ENCODE measurements at places on chromosomes 2 and 18. TPM values are rescaled to one million over a fixed set of nuclear protein-coding genes. Genes with fewer than 3 reads are reported as not detected.
A peak's percentile ranks its signal among the peaks of the same experiment; 100 is the strongest.

DNA sequence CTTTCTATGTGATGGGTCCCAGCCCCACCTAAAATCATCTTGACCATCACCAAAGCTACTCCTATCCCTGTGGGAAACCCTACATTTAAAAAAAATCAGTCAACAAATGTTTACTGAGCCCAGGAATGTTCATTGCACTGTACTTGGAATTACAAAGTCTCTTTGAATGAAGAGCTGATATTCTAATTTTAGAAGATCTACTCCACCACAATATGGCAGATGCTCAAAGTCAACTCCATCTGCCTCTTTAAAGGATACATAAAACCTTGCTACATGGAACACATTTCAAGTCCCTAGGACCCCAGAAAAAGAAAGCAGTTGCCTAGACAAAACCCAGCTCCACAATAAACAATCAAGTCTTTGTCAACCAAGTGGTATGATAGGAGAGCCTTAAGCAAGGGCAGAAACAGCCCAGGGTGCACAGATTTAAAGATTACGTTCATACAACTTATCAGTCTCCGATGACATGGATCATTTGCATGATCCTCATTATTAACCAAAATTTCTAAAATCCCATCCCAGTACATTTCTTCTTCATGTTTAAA is 234.3 kb upstream of the ACVR2A start:
- ATAC-seq: no peak

- ATAC-seq: no peak
Measured at GRCh38 chr2:204946892-204947291, 401.6 kb downstream of the PARD3B start.

DNA sequence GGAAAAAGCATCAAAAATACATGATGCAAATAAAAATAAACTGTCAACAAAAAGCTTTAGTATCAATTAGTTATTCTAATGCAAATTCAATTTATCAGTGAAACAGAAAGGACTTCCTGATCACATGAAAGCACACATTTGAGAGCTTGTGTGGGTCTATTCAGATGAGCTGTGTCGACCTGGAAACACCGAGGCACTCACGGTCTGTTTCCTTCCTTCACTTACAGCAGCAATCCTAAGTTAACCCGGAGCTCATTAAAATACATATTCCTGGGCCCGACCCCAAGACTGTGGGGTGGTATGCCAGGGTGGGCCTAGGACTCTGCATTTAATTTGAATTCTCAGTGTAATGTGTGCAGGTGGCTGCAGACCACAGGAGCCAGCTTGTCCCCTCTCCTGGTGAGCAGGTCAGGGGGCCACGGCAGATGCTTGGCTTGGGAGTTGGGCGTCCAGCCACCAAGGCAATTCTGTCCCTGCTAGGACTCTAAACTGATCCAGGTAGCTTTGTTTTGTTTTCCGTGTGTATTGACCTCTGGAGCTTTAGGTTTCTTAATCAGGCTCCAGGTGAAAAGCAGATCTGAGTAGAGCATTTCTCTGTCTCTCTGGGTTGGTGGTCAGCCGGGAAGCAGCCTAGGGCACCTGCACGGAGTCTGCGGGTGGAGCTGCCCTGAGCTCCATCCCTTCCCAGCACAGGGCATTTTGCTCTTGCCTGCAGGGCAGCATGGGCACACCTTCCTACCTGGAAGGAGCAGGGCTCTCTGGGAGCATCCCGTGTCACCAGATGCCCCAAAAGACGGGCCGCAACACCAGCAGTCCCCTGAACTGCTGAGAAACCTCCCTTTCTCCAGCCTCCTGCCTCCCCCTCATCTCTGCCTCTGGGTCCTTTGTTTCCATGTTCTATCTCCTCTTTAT is 9.0 kb downstream of the MBP start:
- no peak for ATAC-seq

GRCh38 chr2:98730053-98730706 is 752 bp downstream of the MGAT4A start:
- peak; percentile 59 for ATAC-seq

- ATAC-seq: no peak
Measured at GRCh38 chr2:162050513-162050961, 23.5 kb downstream of the DPP4 start.

- ATAC-seq: no peak
Measured at GRCh38 chr2:68558576-68558975, 84.8 kb upstream of the PROKR1 start.

DNA sequence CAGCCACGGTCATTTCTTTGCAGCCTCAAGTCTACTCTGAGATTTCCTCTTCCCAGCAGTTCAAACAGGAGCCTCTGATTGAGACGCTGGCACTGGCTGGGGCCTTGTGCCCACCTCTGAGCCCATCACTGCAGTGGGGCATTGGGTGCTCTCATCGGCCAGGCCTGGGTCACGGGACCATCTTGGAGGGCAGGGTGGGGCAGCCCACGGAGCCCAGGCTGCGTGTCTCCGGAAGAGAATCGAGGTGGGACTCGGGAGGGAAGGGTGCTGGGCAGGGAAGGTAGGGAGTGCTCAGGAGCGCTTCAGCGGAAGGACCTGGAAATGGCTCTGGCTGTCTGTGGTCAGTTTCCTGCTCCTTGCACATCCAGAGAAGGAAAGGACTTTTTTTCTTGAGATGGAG is 82.4 kb downstream of the RTP5 start:
- no peak for ATAC-seq

GRCh38 chr2:29751390-29751789 is 170.0 kb downstream of the ALK start:
- no peak for ATAC-seq

- ATAC-seq: peak; percentile 64
Measured at GRCh38 chr2:237923481-237924163, 43.2 kb upstream of the UBE2F start.

DNA sequence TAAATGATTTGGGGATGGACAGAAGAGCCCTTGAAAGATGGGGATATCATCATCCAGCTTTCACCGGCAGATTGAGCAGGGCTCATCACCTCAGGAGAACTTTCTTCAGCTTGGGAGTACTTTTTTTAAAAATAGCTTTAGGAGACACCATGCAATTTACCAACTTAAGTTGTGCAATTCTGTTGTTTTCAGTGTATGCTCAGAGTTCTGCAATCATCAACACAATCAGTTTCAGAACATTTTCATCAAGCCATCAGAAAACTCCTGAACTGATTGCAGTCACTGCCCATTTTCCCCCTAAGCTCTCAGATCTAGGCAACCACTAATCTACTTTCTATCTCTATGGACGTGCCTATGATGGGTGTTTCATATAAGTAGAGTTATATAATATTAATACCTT is 117.7 kb downstream of the CRIM1 start:
- ATAC-seq: no peak

GRCh38 chr2:99458529-99458928 is 31.3 kb downstream of the REV1 start:
- ATAC-seq: no peak

DNA sequence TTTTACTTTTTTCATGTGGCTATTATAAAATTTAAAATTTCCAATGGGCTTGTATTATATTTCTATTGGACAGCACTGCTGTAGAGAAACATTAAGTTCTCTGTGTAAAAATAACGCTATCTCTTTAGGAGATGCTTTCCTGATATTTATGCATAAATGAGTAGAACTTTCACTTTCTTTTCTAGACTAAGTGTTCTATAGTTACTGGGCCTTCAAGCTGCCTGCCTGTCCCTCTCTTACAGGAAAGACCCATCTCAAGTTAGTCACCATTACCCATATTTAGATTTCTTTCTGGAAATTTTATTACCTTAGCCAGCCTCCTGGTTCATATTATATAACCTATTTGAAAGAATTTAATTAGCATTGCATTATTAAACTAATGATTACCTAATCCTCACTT is 4.8 kb downstream of the ITGA4 start:
- no peak for ATAC-seq

DNA sequence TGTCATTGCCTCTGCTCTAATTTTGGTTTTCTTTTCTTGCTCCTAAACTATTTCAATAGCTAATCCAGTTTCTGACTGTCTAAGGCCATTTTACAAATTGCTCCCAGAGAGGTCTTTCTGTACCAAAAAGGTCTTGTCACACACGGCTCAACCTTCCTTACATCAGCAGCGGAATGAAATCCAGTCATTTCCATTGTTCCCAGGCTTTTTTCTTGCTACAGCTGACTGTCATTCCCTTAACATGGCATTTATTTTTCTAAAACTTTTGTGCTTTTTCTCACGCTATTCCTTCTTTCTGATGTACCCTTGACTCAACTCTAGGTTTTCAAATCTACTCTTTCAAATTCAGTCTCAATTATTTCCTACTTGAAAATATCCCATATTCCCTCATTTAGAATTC is 24.3 kb downstream of the FAM171B start:
- ATAC-seq: no peak

DNA sequence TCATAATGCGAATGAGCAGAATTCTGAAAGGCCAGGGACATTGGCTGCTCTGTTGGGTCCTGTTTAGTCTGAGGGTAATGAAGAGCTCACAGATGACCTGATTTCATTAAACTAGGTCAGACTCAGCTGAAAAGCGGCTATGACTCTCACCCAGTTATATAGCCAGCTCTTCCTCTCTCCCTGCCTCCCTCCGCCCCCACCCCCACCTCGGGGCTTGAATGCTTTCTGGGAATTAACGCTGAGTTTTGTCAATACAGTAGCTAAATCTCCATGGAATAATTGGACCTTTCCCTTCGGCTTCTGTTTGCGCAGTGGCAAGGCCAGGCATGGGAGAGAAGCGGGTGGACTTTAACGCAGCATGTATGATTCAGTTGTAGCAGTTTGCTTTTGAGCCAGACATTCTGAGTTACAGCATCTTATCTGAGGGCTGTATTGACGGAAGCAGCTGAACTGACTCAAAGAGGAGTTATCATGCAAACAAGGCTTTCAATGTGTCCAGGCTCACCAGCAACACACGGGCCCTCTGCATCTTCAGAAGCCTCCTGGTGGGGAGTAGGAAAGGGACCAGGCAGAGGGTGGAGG is 110.6 kb downstream of the MYCN start:
- ATAC-seq: peak; percentile 93

- ATAC-seq: no peak
Measured at GRCh38 chr2:135245071-135245470, 193.0 kb downstream of the RAB3GAP1 start.

- ATAC-seq: no peak
Measured at GRCh38 chr2:113877711-113878598, 11.9 kb upstream of the ACTR3 start.

GRCh38 chr18:37653618-37654017 is 88.0 kb upstream of the CELF4 start:
- no peak for ATAC-seq

DNA sequence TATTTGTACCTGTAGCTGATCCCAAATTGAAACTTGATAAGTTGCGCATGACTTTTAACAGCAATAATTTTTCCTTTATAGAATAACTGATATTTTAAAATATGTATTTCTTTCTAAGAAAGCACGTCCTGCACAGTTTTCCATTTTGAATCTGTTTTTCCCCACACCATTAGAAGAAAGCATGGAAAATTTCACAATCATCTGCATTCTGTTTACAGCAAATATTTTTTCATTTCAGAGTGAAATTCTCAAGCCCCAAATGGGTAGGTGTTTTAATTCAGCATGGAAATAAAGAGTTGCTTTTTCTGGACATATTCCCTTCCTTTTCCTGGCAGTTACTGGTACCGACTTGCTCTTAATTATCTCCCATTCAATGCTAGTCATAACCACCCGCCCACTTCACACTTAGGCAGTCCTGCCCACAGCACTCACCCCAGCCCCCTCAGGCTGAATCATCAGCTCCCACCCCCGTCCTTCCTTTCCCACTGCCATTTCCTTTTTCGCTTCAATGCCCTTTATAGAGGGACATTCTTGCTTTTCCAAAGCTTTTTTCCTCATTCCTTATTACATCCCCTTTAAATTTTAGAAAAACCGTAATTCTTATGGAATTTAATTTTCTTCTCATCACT is 89.2 kb upstream of the GLS start:
- ATAC-seq: peak; percentile 49

- no peak for ATAC-seq
Measured at GRCh38 chr2:54523324-54523959, 67.3 kb downstream of the SPTBN1 start.

GRCh38 chr18:25805323-25805722 is 285.1 kb downstream of the SS18 start:
- ATAC-seq: peak; percentile 39

- no peak for ATAC-seq
Measured at GRCh38 chr2:223042704-223043118, 9.3 kb upstream of the KCNE4 start.

DNA sequence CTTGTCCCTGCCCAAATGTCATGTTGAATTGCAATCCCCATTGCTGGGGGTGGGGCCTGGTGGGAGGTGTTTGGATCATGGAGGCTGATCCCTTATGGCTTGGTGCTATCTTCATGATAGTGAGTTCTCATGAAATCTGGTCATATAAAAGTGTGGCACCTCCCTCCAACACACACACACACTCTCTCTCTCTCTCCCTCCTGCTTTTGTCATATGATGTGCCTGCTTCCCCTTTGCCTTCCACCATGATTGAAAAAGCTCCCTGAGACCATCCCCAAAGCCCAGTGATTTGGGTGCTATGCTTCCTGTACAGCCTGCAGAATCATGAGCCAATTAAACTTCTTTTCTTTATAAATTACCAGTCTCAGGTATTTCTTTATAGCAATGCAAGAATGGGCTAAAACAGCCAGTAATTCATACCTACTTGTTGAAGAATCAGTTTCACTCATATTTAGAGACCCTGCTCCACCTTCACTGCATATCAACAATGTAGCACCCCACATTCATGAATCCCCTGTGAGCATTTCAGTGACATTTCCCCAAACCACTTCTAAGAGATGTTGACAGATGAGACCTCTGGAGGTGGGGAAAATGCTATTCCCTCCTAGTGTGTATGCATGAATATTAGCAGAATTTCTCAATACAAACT is 54.8 kb upstream of the STK17B start:
- no peak for ATAC-seq

GRCh38 chr18:11733031-11733430 is 44.0 kb downstream of the GNAL start:
- ATAC-seq: peak; percentile 99

DNA sequence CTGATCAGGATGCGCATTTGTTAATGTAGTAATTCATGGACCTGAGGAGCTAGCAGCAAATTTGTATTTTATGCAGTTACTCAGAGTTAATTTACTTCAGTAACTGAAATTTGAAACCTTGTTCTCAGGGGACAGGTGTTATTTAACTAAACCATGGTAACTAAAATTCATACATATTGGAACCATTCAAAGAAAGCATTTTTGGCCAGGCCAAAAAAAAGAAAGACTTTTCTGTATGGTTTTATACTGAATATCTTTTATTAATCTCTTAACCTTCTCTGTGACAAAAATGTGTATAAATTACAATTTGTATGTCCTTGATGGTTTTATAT is 4.4 kb upstream of the KLHL23 start:
- peak; percentile 3 for ATAC-seq

- no peak for ATAC-seq
Measured at GRCh38 chr18:32476106-32476505, 5.4 kb upstream of the GAREM1 start.

- ATAC-seq: no peak
Measured at GRCh38 chr2:139967665-139968064, 1187.5 kb upstream of the NXPH2 start.

- ATAC-seq: no peak
Measured at GRCh38 chr18:74382481-74383017, 66.9 kb downstream of the C18orf63 start.

EIF2AK2 gene
- total RNA-seq: 8.2 TPM

UGT1A8 gene
- total RNA-seq: not detected

CD8A gene
- total RNA-seq: 1.9 TPM

FAM117B gene
- total RNA-seq: 10.3 TPM

DNER gene
- 64.3 TPM for total RNA-seq

CCBE1 gene
- 0.58 TPM for total RNA-seq

MALL gene
- total RNA-seq: 0.17 TPM

CTDP1 gene
- total RNA-seq: 16.2 TPM

TRIB2 gene
- total RNA-seq: 61.7 TPM

ALK gene
- total RNA-seq: 1.4 TPM

ADD2 gene
- 47.0 TPM for total RNA-seq

LYPD6B gene
- total RNA-seq: 0.68 TPM

ABCG8 gene
- 0.14 TPM for total RNA-seq

UCN gene
- total RNA-seq: 1.4 TPM

LYG1 gene
- 1.1 TPM for total RNA-seq

Measured in motor neuron (in vitro differentiated cells).